ENCODE measurements at places on chromosomes 6 and 20.
A peak's percentile ranks its signal among the peaks of the same experiment; 100 is the strongest.

DNA sequence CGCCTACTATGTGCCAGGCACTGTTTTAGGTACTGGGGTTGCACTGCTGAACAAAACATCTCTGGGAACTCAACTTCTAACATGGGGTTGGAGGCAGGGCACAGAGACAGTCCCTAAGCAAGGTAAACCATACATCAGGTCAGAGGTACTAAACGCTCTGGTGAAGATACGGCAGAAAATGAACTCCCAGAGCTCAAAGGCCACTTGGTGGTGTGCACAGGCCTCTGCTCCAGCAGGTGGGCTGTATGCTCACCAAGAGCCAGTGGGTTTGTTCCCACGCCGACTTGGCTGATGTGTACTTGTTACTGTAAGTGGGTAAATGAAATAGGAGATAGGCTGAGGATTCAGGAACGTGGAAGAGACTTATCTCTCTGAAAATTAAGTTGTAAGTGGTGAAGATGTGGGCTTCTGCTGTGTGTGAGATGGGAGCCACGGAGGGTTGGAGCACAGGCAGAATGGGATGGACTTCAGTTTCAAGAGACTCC lies 133.4 kb downstream of the PREX1 start:
- no peak for DNase-seq

- DNase-seq, result no peak
These were observed 24.0 kb upstream of the ARMH2 start for GRCh38 chr6:24822696-24823095.

DNA sequence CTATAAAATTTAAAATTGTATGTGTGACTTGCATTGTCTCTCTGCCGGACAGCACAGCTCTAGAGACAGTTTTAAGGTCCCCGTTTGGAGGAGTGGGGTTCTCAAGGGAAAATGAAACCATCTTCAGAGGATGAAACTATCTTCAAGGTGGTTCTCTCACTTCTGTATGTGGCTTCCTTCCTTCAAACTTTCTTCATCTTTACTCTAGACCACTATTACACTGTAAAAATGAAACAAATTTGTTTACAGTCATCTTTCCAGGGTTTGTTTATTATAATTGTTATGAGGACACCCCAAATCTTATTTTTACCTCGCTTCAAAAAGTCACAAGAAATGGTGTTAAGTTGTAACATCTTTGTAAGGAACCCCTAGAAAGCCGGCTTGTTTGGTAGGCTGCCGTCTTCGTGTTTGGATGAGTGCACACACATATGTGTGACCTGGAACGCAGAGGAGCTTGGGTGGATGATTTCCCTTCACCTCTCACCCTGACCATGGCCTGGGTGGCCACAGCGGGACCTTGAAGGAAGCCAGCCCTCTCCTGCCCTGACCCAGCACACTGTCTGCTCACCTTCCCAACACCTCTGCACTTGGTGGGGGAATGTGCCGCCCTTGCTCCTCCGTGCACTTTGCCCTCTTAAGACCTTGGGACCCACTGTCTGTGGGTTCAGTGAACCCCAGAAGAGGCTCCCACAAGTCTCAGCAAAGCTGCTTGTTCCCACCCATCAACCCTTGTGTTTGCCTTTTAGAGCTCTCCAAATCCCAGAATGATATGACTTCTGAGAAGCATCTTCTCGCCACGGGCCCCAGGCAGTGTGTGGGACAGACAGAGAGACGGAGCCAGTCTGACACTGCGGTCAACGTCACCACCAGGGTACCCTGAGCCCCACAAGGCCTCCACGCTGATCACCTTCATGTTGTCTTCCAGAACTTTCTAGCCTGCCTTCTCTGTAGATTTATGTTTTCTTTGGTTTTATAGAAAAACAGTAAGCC lies 67.8 kb downstream of the SYTL3 start:
- no peak for DNase-seq

DNA sequence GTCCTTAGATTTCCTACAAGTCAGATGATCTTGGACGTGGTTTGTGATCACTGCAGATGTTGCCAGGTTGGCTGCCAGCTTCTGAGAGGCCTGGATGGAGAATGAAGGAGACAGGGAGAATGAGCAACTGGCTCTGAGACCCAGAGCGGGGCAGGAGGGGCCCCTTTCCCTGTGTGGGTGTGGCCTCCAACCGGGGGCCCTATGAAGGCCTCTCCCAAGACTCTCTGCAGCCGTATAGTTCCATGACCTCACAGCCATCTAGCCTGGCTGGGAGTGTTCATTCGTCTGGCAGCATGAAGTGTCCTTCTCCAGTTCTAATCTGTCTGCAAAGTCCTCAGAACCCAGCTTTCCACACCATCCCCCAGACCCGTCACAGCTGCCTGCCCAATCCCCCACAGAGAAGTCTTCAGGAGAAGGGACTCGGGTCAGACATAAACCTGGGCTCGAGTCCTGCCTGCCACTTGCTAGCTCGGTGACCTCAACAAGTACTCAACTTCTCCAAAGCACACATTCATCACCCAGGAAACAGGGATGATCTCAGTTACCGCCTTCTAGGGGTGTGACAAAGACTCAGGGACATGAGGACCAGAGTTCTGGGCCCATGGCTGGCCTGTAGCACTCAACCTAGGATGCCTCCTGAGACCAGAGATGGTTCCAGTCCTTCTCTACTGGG lies 122.6 kb downstream of the EDN3 start:
- no peak for DNase-seq

- no peak for DNase-seq
These were observed 16.4 kb downstream of the DSTN start for GRCh38 chr20:17586250-17586649.

GRCh38 chr6:143845033-143845432 lies 1.9 kb downstream of the LTV1 start:
- no peak for DNase-seq

DNA sequence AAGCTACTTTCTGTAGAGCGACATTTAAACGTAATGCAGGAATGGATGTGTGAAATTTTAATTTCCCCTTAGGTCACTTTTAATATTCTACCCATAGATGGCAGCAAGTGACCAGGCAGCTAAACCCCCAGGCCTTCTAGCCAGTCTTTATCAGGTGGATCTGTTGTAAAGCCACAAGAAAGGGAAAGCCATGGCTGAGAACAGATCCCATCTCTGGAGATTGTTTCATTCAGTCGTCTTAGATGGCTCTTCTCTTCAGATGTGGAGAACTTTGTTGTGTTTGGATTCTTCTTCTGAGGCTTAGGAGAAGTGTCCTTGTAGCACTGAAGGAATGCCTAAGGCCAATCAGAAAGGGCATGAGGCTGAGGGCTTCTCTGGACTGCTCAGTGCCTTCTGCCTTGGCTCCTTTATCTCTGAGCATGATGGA lies 15.8 kb upstream of the RNF182 start:
- peak; percentile 79 for DNase-seq

All from erythroblast (primary cell).